ENCODE measurements at places on chromosomes 6 and 20.
A peak's percentile ranks its signal among the peaks of the same experiment; 100 is the strongest.

DNA sequence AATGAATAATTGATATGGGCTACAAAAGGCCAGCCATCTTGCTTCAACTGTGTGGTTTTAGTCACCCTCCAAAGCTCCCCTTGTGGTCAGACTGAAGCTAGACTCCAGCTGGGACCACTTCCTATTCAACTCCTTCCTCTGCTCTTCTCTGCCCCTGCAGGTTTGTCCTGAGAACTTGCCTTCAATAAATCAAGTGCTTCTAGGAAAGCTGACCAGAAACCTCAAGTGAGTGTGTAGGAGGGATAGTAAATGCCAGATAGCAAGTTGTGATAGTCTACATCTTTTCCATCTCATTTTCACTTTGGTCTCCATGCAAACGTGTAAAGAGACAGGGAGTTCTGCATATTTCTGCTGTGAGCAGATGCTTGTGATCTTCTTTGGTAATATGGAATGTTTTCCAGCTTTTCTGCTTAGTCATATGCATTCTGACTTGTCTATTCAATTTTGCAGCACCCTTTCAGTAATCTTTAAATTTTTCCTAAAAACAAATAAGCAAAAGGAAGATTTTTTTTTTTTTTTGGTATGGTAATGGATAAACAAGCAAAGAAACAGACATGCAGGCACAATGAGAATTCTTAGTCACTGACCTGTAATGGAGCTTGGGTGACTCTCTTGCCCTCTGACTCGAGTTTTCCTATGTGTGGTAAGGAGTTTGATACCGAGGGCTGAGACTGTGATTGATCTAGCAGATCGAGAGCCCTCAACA is 201.3 kb upstream of the BTBD3 start:
- DNase-seq = no peak

DNA sequence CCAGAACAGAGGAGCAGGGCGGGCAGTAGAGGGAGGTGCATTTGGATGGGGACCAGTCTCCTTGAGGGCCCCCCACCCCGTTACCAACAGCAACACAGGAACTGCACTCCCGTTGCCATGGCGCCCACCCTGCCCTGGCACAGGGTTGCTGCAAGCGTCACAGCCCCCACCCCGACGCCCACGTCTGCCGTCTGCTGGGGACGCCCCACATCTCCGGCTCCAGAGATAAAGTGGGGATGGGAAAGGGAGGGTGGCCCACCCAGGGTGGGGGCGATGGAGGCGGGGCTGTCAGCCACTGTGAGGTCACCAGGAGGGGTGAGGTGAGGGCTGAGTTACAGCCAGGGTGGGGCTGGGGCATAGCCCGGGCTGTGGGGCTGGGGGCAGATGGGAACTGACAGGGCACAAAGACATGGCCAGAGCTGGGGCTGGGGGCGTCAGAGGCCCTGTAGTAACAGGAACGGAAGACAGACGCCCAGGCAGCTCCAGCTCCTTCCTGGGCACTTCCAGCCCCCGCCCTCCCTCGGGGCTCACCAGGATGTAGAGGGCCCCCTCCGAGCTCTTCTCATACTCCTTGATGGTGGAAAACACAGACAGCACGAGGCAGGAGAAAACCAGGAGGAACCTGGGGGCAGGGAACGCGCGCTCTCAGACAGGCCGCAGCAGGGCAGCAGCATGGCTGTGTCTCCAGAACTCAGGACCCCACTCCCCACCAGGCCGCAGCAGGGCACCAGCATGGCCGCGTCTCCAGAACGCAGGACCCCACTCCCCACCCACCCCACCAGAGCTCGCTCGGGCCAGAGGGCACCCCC is 26.0 kb downstream of the KCNQ2 start:
- no peak for DNase-seq

DNA sequence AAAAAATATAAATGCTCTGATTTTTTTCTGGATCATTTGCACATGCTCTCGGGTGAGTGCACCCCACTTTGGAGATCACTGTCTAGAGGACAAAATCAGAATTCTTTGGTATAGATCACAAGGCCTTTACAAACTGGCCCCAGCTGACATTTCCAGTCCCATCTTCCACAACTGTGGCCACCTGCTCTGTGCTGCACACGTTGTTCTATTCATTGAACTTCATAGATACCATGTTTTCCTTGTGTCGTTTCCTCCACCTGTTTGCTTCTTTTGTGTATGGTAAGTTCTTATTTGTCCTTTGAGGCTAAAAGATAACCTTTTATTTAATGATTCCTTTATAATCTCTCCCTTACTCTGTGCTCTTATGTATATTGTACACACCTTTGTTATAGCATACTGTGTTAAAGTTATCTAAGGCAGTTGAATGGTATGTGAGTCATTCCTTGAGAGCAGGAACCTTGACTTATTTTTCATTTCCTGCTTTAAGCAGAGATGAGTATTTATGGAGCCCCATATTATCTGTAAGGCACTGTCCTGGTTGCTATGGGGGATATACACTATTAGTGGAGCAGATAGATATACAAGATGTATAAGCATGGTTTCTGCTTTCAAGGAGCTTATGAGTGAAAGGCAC is 12.0 kb upstream of the SLC17A5 start:
- DNase-seq = peak; percentile 28

GRCh38 chr20:13930281-13930680 is 60.1 kb downstream of the SEL1L2 start:
- DNase-seq = no peak

DNA sequence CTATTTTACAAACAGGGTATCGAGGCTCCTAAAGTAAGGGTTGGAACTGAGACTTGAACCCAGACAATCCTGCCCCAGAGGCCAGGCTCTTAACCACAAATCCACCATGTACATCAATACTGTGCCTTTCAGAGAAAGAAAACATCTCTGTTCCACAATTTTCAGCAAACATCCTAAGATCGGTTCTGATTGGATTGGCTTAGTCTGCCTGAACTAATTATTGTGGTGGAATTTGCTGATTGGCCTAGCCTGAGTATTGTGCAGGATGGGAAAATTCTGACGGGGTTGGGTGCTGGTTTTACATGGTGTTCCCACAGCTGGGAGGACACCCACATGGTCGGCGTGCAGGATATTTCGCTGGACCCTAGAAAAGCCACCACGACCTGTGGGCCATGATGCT is at the start of gene CLPSL1:
Gene CLPSL1, plus strand, starts transcription at position 301 of the 400 bp plus-strand sequence. Its CDS starts 92 bp downstream, at position 393.
- DNase-seq = no peak

DNA sequence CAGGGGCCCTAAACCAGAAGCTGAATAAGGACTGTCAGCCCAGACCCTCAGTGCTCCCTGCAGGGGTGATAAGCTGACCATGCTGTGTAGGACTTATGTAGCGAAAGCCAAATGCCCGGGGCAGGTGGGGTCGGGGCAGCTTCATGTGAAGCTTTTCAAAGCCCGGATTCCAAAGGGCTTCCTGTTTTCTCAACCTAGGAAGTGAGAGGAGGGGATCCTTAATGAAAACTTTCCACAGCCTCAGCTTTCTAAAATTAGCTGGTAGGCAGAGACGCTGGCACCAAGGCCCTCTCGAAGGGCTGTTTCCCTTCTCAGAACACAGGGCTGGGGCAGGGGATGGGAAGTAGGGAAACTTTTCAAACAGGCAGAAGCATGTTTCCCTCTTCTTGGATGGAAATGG is 148.9 kb downstream of the NFATC2 start:
- DNase-seq = no peak

- DNase-seq = no peak
Observed at GRCh38 chr20:51183451-51183850, 160.5 kb upstream of the KCNG1 start.

- no peak for DNase-seq
Observed at GRCh38 chr20:34045294-34045693, 51.6 kb downstream of the RALY start.

DNA sequence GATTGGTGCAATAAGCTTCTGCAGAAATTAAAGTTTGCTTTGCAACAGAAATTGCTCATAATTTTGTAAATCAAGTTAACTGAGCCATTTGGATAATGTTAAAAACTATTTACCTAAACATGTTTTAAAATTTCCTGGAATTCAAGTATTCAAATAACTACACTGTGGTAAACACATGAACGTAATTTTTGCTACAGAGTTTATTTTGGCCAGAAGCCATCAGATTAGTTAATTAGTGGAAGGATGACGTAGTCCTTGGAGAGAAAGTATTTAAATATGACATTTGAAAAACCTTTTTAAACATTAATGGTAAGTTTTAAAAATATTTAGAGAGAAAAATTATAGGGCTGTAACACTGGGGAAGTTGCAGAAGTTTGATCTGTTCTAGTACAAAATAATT is 121.2 kb upstream of the UST start:
- DNase-seq = no peak

DNA sequence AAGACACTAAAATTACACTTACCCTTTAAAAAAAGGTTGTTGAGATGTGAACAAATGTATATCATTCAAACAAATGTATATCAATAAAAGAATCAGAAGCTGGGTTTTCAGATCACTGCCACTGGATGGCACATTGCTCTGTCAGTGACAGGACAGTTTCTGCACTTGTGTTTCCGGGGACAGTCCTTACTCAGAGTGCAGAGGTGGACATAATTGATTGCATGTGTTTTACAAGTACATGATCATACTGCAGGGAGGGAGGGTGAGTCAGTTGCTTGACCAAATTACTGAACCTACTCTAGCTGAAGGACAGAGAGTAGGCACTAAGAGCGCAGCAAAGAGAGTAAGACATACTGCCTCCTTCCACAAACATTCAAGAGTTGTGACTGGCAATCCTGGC is 302.3 kb downstream of the TENT5A start:
- no peak for DNase-seq

- DNase-seq = peak; percentile 55
Observed at GRCh38 chr6:31908791-31909190, 6.9 kb upstream of the ZBTB12 start.

DNA sequence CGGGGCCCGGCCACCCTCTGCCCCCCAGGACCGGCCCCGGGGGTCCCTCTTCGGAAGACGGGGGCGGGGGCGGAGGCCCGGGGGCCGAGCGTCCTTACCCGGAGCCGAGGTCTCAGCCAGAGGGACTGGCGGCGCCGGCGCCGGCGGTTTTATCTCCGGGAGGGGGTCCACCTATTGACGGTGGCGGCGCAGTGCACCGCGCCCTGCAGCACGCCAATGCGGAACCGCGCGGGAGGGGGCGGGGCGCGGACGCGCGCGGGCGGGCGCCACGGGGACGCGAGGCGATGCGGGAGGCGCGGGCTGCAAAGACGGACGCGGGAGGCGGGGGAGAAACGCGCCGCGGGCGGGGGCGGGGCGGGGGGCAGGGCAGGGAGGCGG is at the start of gene EEF1A2:
Gene EEF1A2, minus strand, starts transcription at position 124 of the 378 bp plus-strand sequence. CDS start 1,320 bp downstream, outside the sequence.
- no peak for DNase-seq

DNA sequence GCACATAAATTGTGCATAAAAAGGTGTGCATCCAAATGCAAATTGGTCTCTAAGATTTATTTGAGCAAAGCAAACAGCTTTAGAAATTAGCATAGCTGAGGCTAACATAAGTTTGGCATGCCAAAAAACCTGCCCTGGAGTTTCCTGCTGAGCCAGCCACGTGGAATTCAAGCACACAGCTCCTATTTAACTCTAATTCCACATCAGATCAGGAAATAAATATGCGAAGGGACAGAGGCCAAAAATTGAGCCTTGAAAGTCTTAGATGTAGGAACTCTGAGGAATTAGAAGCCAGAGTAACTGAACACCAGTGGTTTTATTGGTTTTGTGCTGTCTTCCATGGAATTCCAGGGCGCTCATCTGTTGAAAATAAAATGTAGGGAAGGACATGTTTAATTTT is 19.6 kb downstream of the SOBP start:
- no peak for DNase-seq

- DNase-seq = no peak
Observed at GRCh38 chr6:52749556-52750152, 13.6 kb downstream of the GSTA2 start.

DNA sequence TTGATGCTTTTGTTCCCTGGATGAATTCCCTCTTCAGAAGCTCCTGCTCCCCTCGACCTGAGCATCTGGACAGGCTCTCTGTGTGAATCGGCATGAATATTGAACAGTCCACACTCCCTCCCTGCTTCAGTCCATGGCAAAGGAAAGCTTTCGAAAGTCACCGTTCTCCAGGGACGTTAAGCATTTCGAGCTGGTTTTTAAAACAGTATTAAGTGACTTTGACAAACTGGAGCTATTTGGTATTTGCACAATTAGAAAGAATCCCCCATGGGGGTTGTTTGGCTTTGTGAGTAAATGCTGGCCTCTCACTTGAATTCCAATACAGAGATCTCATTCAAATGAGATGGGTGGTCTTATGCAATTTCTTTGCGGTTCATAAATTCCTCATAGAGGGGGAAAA is 85.3 kb upstream of the TIAM2 start:
- DNase-seq = no peak
